ENCODE measurements at places on chromosomes 1 and 21. TPM values are rescaled to one million over a fixed set of nuclear protein-coding genes. Genes with fewer than 3 reads are reported as not detected.

- H3K4me3 ChIP-seq: no peak overlapping the region
- no peaks in the 10 kb centered on the region for H3K4me1 ChIP-seq
- no peaks in the 10 kb centered on the region for H3K27me3 ChIP-seq
- no peak for DNase-seq
These were observed 274.4 kb downstream of the NTNG1 start for GRCh38 chr1:107415241-107415640.

- no peak overlapping the region for H3K27ac ChIP-seq
- H3K36me3 ChIP-seq: no peaks in the 10 kb centered on the region
- no peak for DNase-seq
- H3K27me3 ChIP-seq: no peaks in the 10 kb centered on the region
- H3K4me3 ChIP-seq: no peak overlapping the region
These were observed 3.7 kb upstream of the THEM4 start for GRCh38 chr1:151912973-151913372.

DNA sequence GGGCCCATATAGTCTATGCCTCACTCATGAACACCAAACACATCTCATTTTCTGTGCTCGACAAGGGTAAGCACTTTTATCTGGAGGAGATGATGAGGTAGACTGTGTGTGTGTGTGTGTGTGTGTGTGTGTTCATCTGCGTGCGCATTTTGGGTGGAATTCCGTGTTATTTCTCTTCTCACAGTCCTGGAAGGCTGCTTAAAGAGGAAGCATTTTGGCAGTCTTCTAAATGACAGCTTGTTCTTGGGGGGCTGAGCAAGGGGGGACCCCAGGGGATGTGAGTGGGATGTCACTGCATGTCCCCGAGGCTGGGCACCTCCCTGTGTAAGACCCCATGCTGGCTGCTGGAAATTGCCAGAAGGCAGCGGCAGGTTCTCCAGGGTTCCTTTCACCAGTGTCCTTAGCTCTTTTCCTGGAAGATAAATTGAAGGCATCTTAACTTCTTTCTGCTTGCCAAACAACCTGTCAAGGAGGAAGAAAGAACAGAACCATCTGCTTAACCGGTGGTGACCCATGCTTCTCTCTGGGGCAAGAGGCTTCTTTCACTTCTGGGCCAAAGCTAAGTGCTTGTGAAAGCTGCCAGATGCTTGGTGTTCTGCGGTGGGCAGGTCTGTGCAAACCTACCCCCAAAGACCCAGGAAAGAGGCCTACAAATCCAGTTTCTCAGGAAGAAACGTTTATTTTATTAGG is 9.9 kb upstream of the RD3 start:
- no peak overlapping the region for H3K27ac ChIP-seq
- H3K4me1 ChIP-seq: no peaks in the 10 kb centered on the region
- no peaks in the 10 kb centered on the region for H3K36me3 ChIP-seq
- H3K4me3 ChIP-seq: no peak overlapping the region
- no peaks in the 10 kb centered on the region for H3K27me3 ChIP-seq
- DNase-seq: no peak

DNA sequence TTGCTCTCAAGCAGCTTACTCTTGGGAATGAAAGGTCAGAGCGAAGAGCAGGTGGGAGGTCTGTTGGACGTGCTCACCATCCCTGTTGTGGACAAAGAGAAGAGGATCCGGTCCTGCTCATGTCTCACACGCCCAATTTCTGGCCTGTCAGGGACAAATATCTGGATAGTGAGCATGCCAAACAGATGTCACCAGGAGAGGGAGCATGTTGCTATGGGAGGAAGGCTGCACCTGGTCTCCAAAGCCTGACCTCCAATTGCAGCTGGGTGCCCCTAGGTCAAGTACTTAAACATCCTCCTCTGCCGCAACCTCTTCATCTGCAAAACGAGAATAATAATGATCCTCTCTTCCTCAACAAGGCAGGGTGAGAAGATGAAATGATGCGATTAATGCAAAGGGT is 53.4 kb downstream of the DMRTA2 start:
- H3K36me3 ChIP-seq: no peaks in the 10 kb centered on the region
- no peaks in the 10 kb centered on the region for H3K27me3 ChIP-seq
- H3K27ac ChIP-seq: no peak overlapping the region
- no peak for DNase-seq
- H3K4me3 ChIP-seq: no peak overlapping the region
- H3K4me1 ChIP-seq: no peaks in the 10 kb centered on the region

DNA sequence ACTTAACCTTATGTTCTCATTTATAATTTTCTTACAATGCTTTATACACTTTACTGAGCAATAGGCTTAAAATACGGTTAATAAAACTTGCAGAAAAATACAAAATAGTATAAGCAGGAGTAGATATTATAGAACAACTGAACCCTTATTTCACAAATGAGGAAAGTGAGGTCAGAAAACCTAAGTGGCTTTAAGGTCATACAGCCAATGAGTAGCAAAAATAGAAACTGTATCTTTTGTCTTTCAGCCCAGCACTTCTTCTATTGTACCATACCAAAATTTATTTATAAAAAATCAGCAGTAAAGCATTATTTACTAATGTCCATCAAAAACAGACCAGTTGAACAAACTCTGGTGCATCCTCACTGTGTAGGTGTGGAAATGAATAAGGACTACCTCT is 11.6 kb downstream of the FBXO42 start:
- no peak overlapping the region for H3K4me3 ChIP-seq
- DNase-seq: no peak
- no peaks in the 10 kb centered on the region for H3K4me1 ChIP-seq

GRCh38 chr1:115714572-115715141 is 53.9 kb downstream of the CASQ2 start:
- no peaks in the 10 kb centered on the region for H3K27me3 ChIP-seq
- H3K27ac ChIP-seq: no peak overlapping the region
- no peaks in the 10 kb centered on the region for H3K36me3 ChIP-seq
- no peak overlapping the region for H3K4me3 ChIP-seq

GRCh38 chr1:118985640-118986554 is 2.2 kb downstream of the TBX15 start:
- H3K36me3 ChIP-seq: no peaks in the 10 kb centered on the region
- H3K27ac ChIP-seq: no peak overlapping the region
- H3K4me3 ChIP-seq: no peak overlapping the region
- H3K4me1 ChIP-seq: no peaks in the 10 kb centered on the region
- no peak for DNase-seq

GRCh38 chr21:34669149-34669879 is 520 bp downstream of the CLIC6 start:
- no peaks in the 10 kb centered on the region for H3K4me1 ChIP-seq
- H3K27ac ChIP-seq: peak overlapping the region; percentile 67
- peak overlapping the region; percentile 46 for H3K4me3 ChIP-seq
- H3K27me3 ChIP-seq: no peaks in the 10 kb centered on the region
- DNase-seq: no peak
- no peaks in the 10 kb centered on the region for H3K36me3 ChIP-seq

DNA sequence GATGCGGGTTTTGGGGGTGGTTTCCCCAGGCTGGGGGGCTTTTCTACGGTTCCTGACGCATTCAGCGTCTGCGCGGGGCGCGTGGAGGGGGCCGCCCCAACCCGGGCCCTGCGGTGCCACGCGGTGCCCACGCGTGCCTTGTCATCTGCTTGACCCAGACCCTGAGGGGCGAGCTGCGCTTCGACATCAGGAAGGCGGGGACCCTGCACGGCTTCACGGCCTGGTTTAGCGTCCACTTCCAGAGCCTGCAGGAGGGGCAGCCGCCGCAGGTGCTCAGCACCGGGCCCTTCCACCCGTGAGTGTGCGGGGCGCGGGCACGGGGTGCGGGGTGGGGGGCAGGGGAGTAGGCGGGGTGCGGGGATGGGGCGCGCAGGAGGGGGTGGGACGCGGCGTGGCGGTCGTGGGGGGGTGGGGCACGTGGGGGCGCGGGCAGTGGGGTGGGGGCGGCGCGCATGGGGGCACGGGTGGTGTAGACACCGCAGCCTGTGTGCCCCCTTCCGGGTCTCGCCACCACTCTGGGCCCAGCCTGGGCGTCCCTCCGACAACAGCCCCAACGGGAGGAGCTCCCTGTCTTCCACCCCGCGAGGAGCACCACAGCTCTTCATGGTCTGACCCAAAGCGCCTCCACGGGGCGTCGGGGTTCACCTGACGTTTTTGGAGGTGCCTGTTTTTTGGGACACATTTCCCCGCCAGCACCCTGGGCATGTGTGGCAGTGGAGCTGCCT is 26.3 kb downstream of the PRMT2 start:
- H3K4me3 ChIP-seq: no peak overlapping the region
- DNase-seq: no peak
- H3K36me3 ChIP-seq: no peaks in the 10 kb centered on the region
- H3K27ac ChIP-seq: no peak overlapping the region
- no peaks in the 10 kb centered on the region for H3K27me3 ChIP-seq
- no peaks in the 10 kb centered on the region for H3K4me1 ChIP-seq

GRCh38 chr1:32904797-32905196 is 3.6 kb upstream of the TMEM54 start:
- H3K27me3 ChIP-seq: no peaks in the 10 kb centered on the region
- H3K27ac ChIP-seq: no peak overlapping the region
- no peak for DNase-seq
- no peaks in the 10 kb centered on the region for H3K36me3 ChIP-seq
- H3K4me3 ChIP-seq: no peak overlapping the region

DNA sequence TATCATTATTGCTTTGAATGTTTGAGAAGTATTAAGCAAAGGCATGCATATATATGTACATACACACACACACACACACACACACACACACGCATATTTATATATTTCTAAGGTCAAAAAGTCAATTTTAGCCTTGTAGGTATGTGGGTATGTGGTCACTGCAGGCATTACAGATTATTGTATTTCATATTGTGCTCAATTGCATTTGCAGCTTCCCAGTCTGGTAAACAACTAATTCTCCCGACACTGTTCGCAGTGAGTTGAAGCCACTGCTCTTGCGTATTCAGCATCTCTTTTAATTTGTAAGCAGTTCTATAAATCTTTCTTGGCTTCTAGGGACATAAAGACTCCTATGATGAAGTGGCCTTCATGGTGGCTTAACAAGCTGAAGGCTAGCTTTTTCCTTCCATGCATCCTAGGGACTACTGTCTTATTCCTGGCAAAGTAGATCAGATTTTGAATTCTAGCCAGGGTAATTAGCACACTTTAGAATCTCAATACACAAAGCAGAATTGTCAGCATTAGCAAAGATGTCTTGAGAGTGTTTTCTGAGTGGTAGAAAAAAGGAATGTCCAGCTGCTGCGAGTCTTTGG is 368.6 kb upstream of the NEGR1 start:
- no peaks in the 10 kb centered on the region for H3K27me3 ChIP-seq
- no peaks in the 10 kb centered on the region for H3K4me1 ChIP-seq
- DNase-seq: no peak
- no peaks in the 10 kb centered on the region for H3K36me3 ChIP-seq
- no peak overlapping the region for H3K27ac ChIP-seq
- no peak overlapping the region for H3K4me3 ChIP-seq

DNA sequence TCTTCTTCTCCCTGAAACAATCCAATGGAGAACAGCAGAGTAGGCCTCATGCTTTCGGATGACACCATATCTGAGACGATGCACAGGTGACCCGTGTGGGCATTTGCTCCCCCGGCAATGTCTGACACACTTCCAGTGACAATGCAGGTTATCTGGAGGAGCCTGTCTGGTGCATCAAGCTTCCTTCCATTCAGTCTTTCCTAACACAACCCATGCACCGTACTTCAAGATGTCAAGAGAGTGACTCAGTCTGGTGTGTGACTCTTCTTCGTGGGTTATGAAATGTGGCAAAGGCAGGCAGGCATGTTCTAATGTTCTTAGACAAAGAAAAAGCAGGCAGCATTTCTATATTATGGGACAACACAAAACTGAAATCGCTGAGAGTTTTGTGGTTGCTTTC is 159.1 kb downstream of the EDEM3 start:
- no peak overlapping the region for H3K27ac ChIP-seq
- H3K4me3 ChIP-seq: no peak overlapping the region
- peaks cover 2% of the 10 kb centered on the region for H3K4me1 ChIP-seq
- no peaks in the 10 kb centered on the region for H3K36me3 ChIP-seq
- DNase-seq: no peak
- no peaks in the 10 kb centered on the region for H3K27me3 ChIP-seq

DNA sequence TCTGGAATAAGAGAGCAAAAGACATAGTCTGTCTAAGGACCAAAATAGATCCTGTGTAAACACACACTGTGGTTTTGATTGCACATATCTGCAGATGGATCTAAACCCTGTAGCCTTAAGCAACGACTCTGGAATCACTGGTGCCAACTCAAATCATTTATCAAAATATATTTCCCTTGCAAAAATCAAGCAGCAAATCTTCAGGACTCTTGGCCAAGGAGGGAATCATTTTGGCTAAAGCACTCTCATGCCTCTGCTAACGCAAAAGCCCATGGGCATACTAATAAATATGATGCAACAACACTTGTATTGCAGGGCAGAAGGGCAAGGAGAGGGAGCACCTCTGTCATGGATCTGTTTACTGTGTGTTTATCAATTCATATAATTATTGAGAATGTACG is 155.4 kb upstream of the DUSP10 start:
- no peaks in the 10 kb centered on the region for H3K36me3 ChIP-seq
- no peak overlapping the region for H3K27ac ChIP-seq
- DNase-seq: no peak
- H3K27me3 ChIP-seq: no peaks in the 10 kb centered on the region

GRCh38 chr21:36082237-36082664 is 12.4 kb downstream of the CBR1 start:
- H3K4me1 ChIP-seq: no peaks in the 10 kb centered on the region
- H3K4me3 ChIP-seq: no peak overlapping the region
- no peak overlapping the region for H3K27ac ChIP-seq
- H3K36me3 ChIP-seq: no peaks in the 10 kb centered on the region
- DNase-seq: no peak

- no peak overlapping the region for H3K4me3 ChIP-seq
- H3K27me3 ChIP-seq: no peaks in the 10 kb centered on the region
- H3K4me1 ChIP-seq: no peaks in the 10 kb centered on the region
- no peak for DNase-seq
These were observed 307.9 kb downstream of the SMYD3 start for GRCh38 chr1:246199086-246199645.

DNA sequence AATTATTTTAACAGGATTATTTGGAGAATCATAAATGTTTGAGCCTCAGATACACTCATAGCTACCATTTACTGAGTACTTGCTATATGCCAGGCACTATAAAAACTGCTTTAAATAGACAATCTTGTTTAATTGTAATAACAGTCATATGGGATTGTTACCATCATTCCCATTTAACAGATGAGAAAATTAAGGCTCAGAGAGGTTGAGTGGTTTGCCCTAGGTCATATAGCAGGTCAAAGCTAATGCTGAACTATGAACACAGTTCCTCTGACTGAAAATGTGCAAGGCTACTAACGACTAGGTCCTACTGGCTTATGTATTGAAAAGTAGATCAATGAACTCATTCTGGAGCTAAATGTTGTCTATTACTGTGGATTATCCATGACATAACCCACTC is 63.4 kb downstream of the DDR2 start:
- DNase-seq: no peak
- no peak overlapping the region for H3K4me3 ChIP-seq
- peak overlapping the region; percentile 74 for H3K27ac ChIP-seq
- H3K27me3 ChIP-seq: no peaks in the 10 kb centered on the region
- no peaks in the 10 kb centered on the region for H3K36me3 ChIP-seq

The NOS1AP gene
- total RNA-seq: 9.9 TPM

The REN gene
- not detected for total RNA-seq

The PCBP3 gene
- total RNA-seq: 17.2 TPM

The MPL gene
- not detected for total RNA-seq

The POMGNT1 gene
- 106 TPM for total RNA-seq

The CYYR1 gene
- 9.7 TPM for total RNA-seq
